ENCODE measurements at places on chromosomes 5 and 9. TPM values are rescaled to one million over a fixed set of nuclear protein-coding genes. Genes with fewer than 3 reads are reported as not detected.

The OR2S2 gene
- total RNA-seq, result not detected

GRCh38 chr5:167814828-167815227 is 476.6 kb upstream of the WWC1 start:
- H3K4me1 ChIP-seq, result peaks cover 31% of the 10 kb centered on the region
- H3K27me3 ChIP-seq, result no peaks in the 10 kb centered on the region
- no peak overlapping the region for H3K4me3 ChIP-seq
- H3K36me3 ChIP-seq, result no peaks in the 10 kb centered on the region
- no peak for DNase-seq

DNA sequence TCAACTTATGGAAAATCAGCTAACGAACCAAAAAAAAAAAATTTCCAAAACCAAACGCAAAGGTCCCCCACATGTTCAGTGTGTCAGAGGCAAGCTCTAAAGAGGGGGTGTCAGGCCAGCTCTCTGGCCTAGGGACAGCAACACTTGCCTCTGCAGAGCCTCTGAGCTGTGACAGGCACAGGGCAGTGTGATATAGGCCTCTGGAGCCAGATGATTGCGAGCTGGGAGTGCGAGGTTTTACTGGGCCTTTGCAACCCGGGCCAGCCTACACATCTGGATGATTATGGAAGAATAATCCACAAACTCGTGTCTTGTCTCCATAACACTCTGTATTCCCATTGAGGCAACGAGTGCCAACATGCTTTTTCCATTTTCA is 67.7 kb upstream of the STC2 start:
- no peak overlapping the region for H3K4me3 ChIP-seq
- H3K36me3 ChIP-seq, result no peaks in the 10 kb centered on the region
- no peak overlapping the region for H3K27ac ChIP-seq
- DNase-seq, result no peak
- H3K4me1 ChIP-seq, result no peaks in the 10 kb centered on the region

DNA sequence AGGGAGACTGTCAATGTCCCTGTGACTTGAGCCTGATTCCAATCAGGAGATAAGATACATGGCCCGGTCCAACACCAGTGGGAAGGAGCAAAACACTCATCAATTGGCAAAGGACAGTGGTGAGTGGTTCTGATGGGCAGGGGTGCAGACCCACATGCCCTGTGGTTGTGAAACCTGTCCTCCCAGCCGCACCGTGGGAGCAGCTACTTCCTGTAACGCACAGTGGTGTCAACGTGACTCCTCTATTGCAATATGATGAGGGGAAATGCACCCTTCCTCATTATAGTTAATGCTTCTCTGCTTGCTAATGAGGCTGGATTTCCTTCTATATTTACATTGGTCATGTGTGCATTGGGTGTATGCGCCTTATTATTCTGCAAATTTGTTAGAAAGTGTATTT is 223.0 kb downstream of the IRX1 start:
- no peak overlapping the region for H3K4me3 ChIP-seq
- H3K36me3 ChIP-seq, result no peaks in the 10 kb centered on the region
- H3K4me1 ChIP-seq, result no peaks in the 10 kb centered on the region
- DNase-seq, result no peak
- H3K27ac ChIP-seq, result no peak overlapping the region
- H3K27me3 ChIP-seq, result no peaks in the 10 kb centered on the region

GRCh38 chr5:120464627-120465435 is 731 bp downstream of the PRR16 start:
- DNase-seq, result no peak
- no peak overlapping the region for H3K4me3 ChIP-seq
- H3K27ac ChIP-seq, result no peak overlapping the region
- no peaks in the 10 kb centered on the region for H3K27me3 ChIP-seq

The GARNL3 gene
- 11.8 TPM for total RNA-seq

DNA sequence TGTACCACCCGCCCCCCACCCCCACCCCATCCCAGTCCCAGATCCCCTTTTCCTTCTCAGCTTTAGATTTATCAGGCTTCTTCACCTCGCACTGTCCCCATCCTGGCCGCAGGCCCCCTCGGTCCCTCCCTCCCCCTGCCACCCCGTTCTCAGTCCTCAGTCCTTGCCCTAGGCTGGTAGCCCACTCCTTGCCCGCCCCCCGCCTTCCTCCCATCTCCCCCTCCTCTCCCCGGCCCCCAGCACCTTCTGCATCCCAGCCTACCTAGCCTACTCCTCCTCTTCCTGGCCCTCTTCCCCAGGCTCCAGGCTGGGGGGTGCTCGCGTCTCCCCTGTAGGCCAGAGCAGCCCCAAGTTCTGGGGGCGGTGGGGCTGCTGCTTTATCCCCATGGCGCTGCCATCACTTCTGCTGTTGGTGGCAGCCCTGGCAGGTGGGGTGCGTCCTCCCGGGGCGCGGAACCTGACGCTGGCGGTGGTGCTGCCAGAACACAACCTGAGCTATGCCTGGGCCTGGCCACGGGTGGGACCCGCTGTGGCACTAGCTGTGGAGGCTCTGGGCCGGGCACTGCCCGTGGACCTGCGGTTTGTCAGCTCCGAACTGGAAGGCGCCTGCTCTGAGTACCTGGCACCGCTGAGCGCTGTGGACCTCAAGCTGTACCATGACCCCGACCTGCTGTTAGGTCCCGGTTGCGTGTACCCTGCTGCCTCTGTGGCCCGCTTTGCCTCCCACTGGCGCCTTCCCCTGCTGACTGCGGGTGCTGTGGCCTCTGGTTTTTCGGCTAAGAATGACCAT is 828 bp downstream of the NPR2 start:
- H3K27ac ChIP-seq, result no peak overlapping the region
- no peak overlapping the region for H3K4me3 ChIP-seq
- H3K36me3 ChIP-seq, result 0 out of 2 replicates have a peak, but pooled peaks cover 1% of the 10 kb centered on the region

DNA sequence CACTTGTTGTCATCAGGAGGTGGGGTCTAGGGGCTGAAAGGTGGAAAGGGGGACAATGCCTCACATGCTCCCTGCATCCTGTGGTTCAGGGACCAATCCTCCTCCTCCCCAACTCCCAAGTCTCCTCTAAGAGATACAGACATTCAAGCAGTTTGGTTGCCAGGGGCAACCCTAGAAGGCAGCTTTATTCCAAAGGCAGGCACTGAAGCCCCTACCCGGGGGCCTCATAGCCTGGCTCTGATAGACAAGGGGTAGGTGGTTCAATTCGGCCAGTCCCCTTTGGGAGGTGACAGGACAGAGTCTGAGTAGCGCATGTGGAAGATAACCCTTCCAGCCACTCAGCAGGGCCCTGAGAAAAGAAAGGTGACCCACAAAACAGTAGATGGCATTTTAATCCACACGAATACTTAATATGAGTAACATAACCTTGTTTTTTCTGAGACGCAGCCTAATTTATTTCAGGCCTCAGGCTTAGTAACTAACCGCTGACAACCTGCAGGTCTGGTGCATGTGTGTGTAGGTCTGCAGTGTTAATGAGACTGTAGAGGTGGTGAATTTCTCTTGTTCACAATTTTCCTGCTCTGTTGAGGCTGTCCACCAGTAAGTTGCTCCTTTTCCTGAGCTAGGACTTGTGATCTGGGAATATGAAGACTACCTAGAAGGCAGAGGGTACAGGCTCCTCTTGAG is 31.3 kb upstream of the HSPA9 start:
- no peak overlapping the region for H3K27ac ChIP-seq
- DNase-seq, result no peak
- no peaks in the 10 kb centered on the region for H3K27me3 ChIP-seq
- no peaks in the 10 kb centered on the region for H3K36me3 ChIP-seq

The SLC27A6 gene
- not detected for total RNA-seq

The SMIM33 gene
- not detected for total RNA-seq

DNA sequence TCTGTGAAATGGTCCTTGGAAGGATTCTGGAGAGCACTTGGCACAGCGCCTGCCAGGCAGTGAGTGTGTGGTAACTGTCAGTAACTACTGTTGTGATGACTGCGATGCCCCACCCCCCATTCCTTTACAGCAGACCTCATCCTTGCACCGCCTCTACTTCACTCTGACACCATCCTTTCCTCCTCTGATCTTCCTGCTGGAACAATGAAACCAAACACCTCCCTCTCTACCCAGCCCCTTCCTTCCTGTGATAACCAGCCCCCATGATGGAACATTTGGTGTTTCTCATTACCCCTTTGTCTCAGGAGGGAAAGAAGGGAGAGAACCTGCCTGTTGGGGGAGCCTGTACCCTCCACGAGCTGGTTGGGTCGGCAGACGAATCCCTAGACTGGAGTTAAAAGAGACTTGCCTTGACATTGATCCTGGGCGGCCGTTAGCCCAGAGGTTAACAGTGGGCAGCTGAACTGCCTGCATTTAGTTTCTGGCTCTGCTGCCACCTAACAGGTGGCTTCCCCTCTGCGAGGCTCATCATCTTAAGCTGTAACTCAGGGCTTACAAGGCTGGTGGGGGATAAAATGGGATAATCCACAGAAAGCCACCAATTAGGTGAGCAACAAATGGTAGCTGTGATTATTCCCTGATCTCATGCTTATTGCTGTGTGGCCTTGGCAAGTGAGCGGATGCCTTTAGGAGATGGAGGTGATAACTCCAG is 34.2 kb upstream of the GRPEL2 start:
- no peak overlapping the region for H3K4me3 ChIP-seq
- no peaks in the 10 kb centered on the region for H3K4me1 ChIP-seq
- no peak for DNase-seq
- H3K27me3 ChIP-seq, result no peaks in the 10 kb centered on the region

The PCDHB3 gene
- not detected for total RNA-seq

DNA sequence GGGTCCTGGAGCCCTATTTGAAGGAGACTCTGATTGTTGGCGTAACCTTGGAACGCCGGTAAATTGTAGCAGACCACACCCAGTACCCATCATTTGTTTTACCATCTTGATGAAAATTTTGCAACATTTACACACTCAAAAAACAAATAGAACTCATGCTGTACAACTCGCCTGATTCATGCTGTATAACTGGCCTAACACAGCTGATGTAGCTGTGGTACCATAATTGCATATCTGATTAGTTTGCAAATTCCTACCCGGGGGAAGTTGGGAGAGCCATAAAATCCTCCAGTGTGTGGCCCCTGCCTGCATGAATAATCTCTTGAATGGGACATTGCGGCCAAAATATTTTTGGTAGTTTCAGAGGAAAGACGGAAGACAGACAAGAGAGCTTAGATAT is 9.7 kb downstream of the NIPAL4 start:
- no peaks in the 10 kb centered on the region for H3K27me3 ChIP-seq
- DNase-seq, result no peak
- H3K36me3 ChIP-seq, result no peaks in the 10 kb centered on the region

GRCh38 chr5:144972317-144972716 is 801.6 kb downstream of the KCTD16 start:
- no peaks in the 10 kb centered on the region for H3K4me1 ChIP-seq
- no peaks in the 10 kb centered on the region for H3K36me3 ChIP-seq
- H3K27ac ChIP-seq, result no peak overlapping the region
- H3K27me3 ChIP-seq, result no peaks in the 10 kb centered on the region
- DNase-seq, result no peak

GRCh38 chr5:124651663-124652513 is 94.6 kb downstream of the ZNF608 start:
- peaks cover 51% of the 10 kb centered on the region for H3K4me1 ChIP-seq
- H3K36me3 ChIP-seq, result no peaks in the 10 kb centered on the region
- peak overlapping the region; percentile 60 for H3K4me3 ChIP-seq
- peak; percentile 85 for DNase-seq

The HMCN2 gene
- 0.53 TPM for total RNA-seq

DNA sequence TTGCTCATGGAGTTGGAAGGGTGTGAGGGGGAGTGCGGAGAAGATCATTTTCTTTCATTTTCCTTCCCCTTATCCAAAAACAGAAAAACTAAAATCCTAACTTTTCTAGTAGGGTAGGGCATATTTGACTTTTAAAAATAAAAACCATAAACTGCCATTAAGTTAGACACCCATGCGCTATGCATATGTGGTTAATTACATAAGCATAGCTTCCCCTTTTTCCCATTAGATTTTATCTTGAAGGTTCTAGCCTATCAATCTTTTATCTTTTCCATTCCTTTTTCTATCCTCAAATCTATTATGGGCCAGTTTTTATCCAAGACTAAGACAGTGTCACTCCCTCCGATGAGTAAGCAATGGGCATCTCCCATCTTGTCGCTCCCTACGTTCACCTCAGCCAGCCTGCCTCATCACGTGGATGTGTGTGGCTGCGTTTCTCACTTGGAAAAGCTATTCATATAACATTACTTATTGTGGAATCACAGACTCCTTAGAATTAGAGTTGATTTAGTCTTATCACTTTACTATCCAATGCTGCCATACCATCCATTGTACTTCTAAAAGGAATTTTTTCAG is 49.2 kb downstream of the PCSK5 start:
- no peak overlapping the region for H3K4me3 ChIP-seq
- no peak overlapping the region for H3K27ac ChIP-seq
- no peaks in the 10 kb centered on the region for H3K4me1 ChIP-seq
- no peak for DNase-seq
- H3K27me3 ChIP-seq, result no peaks in the 10 kb centered on the region

DNA sequence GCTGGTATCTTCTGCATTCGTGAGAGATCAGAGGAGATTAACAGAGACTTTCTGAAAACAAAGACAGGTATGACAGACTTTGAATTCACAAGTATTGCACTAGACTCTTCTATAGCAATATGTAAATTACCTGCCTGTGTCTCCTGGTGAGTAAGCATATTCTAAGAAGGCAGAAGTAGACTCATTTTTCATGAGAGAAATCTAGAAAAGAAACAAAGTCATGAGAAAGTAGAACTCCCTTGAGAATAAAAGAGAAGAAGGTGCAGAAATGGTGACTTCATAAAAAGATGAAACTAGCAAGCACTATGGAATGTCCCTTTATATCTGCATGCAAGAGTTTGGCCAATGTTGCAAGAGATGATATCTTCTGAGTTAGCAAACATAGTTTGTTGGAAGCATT is 419.8 kb downstream of the DMRT2 start:
- H3K4me1 ChIP-seq, result no peaks in the 10 kb centered on the region
- H3K27ac ChIP-seq, result no peak overlapping the region
- no peaks in the 10 kb centered on the region for H3K27me3 ChIP-seq
- no peaks in the 10 kb centered on the region for H3K36me3 ChIP-seq

GRCh38 chr9:114804505-114804904 is 1.3 kb downstream of the TNFSF15 start:
- H3K27ac ChIP-seq, result peak overlapping the region; percentile 70
- peaks cover 51% of the 10 kb centered on the region for H3K4me1 ChIP-seq
- no peaks in the 10 kb centered on the region for H3K27me3 ChIP-seq
- peak; percentile 86 for DNase-seq

GRCh38 chr5:122424132-122424531 is 112.1 kb downstream of the SNCAIP start:
- no peak overlapping the region for H3K27ac ChIP-seq
- no peak for DNase-seq
- no peaks in the 10 kb centered on the region for H3K27me3 ChIP-seq
- peaks cover 7% of the 10 kb centered on the region for H3K4me1 ChIP-seq

- no peak for DNase-seq
- H3K36me3 ChIP-seq, result no peaks in the 10 kb centered on the region
- no peak overlapping the region for H3K4me3 ChIP-seq
Measured at GRCh38 chr5:36885566-36886485, 9.3 kb downstream of the NIPBL start.

The TIGD6 gene
- 3.0 TPM for total RNA-seq

DNA sequence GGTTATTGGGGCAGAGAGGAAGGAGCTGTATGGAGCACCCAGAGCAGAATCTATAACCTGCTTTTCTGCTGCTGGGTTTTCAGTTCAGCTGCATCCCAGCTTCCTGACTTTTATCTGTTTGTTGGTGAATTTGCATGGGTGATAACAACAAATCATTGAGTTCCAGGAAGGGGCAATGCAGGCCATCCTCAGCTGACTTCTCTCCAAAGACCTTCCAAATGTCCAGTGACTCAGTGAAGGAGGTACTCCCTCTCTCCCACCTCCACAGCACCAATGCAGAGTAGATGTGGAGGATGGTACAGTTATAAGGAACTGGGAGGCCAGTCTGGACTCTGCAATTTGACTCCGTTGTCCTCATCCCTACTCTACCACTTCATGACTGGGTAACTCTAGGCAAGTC is 1.6 kb upstream of the TXN start:
- H3K27me3 ChIP-seq, result no peaks in the 10 kb centered on the region
- no peaks in the 10 kb centered on the region for H3K36me3 ChIP-seq
- no peak for DNase-seq
- peaks cover 28% of the 10 kb centered on the region for H3K4me1 ChIP-seq
- peak overlapping the region; percentile 96 for H3K4me3 ChIP-seq
